ENCODE measurements at places on chromosomes 6 and 20.

- no peak overlapping the region for H3K27ac ChIP-seq
- no peaks in the 10 kb centered on the region for H3K4me1 ChIP-seq
- no peak overlapping the region for H3K4me3 ChIP-seq
- H3K36me3 ChIP-seq = peaks cover 24% of the 10 kb centered on the region
- H3K27me3 ChIP-seq = no peaks in the 10 kb centered on the region
- no peak for DNase-seq
These were observed 83.0 kb downstream of the SCAND1 start for GRCh38 chr20:35871259-35871771.

DNA sequence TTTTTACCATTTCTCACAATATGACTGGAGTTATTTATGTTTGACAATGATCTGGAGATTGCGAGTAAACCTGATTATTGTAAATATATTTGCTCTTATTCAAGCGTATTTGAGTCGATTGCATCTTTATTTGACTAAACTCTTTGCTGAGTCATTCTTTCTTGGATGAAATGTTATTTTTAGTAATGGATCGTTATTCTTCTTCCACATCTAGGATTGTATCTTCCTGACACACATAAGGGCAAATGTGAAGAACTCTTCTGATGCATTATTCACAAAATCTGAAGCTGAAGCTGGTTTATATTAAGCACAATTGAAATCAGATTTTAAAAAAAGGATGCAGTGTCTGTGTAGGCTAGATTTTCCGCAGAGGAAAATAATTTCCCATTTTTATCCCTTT, 68.2 kb downstream of the SEL1L2 start:
- no peaks in the 10 kb centered on the region for H3K36me3 ChIP-seq
- H3K4me3 ChIP-seq = no peak overlapping the region
- H3K27ac ChIP-seq = no peak overlapping the region
- no peak for DNase-seq

GRCh38 chr6:49736017-49736508, 8.1 kb downstream of the CRISP3 start:
- H3K27me3 ChIP-seq = no peaks in the 10 kb centered on the region
- DNase-seq = no peak
- H3K27ac ChIP-seq = no peak overlapping the region
- no peak overlapping the region for H3K4me3 ChIP-seq

GRCh38 chr6:34182751-34183531, 37.1 kb upstream of the GRM4 start:
- H3K27me3 ChIP-seq = no peaks in the 10 kb centered on the region
- peak overlapping the region; percentile 84 for H3K27ac ChIP-seq
- peak; percentile 79 for DNase-seq
- peaks cover 20% of the 10 kb centered on the region for H3K4me1 ChIP-seq
- peak overlapping the region; percentile 22 for H3K4me3 ChIP-seq

DNA sequence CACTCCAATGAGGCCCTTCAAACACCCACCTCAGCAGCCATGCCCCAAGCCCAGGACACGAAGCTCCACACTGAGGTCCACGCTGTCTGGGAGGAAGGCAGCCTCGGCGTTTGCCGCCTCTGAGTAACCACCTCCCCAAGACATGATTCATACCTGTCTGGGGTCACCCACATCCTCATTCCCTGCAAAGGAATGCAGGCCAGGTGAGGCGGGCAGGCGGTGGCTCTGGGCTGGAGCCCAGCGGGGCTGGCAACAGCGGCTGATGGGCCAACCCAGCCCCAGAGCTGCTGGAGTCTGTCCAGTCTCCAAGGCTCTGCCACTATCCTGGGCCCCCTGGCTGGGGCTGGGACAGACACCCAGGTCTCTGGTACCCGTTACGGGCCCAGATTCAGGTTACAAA, 14.8 kb downstream of the PMEPA1 start:
- no peak overlapping the region for H3K4me3 ChIP-seq
- H3K27me3 ChIP-seq = peaks cover 15% of the 10 kb centered on the region
- no peaks in the 10 kb centered on the region for H3K36me3 ChIP-seq
- DNase-seq = no peak
- peaks cover 6% of the 10 kb centered on the region for H3K4me1 ChIP-seq

DNA sequence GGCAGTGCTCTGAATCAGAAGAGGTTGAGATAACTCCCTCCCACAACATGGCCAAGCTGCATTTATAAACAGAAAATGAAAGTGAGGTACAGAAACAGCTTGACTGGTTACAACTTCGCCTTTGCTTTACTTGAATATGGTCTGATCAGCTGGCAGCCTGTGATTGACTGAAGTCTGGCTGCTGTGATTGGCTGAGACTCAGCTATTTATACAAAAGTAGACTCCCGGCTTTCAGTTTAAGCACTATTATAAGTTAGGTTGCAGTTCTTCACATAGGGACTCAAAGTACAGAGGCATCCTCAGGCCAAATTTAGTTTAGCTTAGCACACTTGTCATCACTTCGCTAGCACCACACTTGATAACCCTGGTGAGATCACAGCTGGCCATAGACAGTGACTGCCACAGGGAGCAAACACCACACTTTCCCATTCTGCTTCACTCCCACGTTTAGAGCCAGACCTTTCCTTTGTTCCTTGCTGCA, 362.6 kb downstream of the EPM2A start:
- no peaks in the 10 kb centered on the region for H3K4me1 ChIP-seq
- H3K4me3 ChIP-seq = no peak overlapping the region
- H3K27me3 ChIP-seq = no peaks in the 10 kb centered on the region
- no peak for DNase-seq
- no peaks in the 10 kb centered on the region for H3K36me3 ChIP-seq
- no peak overlapping the region for H3K27ac ChIP-seq

- no peak overlapping the region for H3K4me3 ChIP-seq
- no peaks in the 10 kb centered on the region for H3K36me3 ChIP-seq
- peaks cover 21% of the 10 kb centered on the region for H3K27me3 ChIP-seq
- H3K4me1 ChIP-seq = no peaks in the 10 kb centered on the region
- H3K27ac ChIP-seq = no peak overlapping the region
- no peak for DNase-seq
These were observed 248.9 kb upstream of the CITED2 start for GRCh38 chr6:139623372-139623771.

GRCh38 chr20:43096931-43097260, 92.8 kb downstream of the PTPRT start:
- no peaks in the 10 kb centered on the region for H3K27me3 ChIP-seq
- no peak overlapping the region for H3K4me3 ChIP-seq
- H3K36me3 ChIP-seq = no peaks in the 10 kb centered on the region
- no peak overlapping the region for H3K27ac ChIP-seq

DNA sequence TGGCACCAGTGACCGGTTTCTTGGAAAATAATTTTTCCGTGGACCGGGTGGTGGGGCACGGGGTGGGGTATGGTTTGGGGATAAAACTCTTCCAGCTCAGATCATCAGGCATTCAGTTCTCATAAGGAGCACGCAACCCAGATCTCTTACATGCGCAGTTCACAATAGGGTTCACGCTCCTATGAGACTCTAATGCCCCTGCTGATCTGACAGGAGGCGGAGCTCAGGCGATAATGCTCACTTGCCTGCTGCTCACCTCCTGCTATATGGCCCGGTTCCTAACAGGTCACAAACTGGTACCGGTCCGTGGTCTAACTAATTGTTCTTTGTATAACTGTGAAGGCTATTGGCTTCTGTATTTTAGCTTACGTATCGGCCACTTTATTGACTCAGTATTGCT, 51.7 kb downstream of the VSTM2L start:
- H3K27me3 ChIP-seq = peaks cover 17% of the 10 kb centered on the region
- no peak for DNase-seq
- no peaks in the 10 kb centered on the region for H3K4me1 ChIP-seq
- H3K27ac ChIP-seq = no peak overlapping the region
- H3K36me3 ChIP-seq = no peaks in the 10 kb centered on the region
- H3K4me3 ChIP-seq = no peak overlapping the region

DNA sequence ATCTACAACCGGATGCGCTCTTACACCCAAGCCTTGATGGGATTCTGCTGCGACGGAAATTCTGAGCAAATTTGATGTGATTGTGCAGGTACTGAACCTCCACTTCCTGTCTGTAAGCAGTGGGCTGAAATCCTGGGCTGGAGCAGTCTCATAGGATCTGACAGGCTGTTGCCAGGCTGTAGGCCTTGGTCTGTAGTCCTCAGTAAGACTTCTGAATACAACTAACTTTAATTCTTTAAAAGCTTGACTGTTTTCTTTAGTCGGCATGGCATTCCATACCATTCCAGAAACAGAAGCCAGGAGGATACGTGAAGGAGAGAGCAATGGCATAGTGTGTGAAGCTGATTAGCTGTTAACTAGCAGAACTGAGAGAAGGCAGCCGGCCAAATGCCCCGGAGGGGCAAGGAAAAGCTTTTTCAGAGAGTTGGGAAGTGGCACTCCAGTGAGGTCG, 68.3 kb downstream of the ADTRP start:
- H3K27me3 ChIP-seq = no peaks in the 10 kb centered on the region
- no peak overlapping the region for H3K4me3 ChIP-seq
- peaks cover 62% of the 10 kb centered on the region for H3K4me1 ChIP-seq
- H3K36me3 ChIP-seq = peaks cover 21% of the 10 kb centered on the region

DNA sequence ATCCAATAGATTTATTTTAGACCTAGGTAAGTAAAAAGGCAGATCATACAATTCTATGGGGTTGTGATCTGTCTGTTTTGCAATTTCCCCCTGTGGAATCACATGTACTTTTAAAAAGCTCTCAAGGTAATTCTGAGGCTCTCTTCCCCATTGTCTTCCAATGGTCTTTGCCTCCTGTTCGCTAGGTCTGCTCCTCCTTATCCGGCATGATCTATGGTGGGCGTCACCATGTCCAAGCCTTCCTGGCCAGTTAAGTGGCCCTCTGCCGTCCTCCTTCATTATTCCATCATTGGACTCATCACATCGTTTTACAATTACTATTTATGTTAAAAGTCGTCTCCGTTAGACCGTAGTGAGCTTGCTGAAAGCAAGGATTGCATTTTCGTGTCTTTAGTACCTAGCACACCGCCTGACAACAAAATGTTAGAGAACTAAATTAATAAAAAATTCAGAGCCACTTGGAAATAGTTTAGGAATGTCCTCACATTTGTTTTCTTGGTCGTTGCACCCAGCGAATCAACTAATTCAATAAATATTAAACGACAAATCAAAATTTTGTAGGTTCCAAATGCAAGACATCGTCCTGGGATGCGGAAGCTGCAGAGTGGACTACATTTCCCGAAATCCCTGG, 2.2 kb upstream of the STXBP5 start:
- no peaks in the 10 kb centered on the region for H3K27me3 ChIP-seq
- no peaks in the 10 kb centered on the region for H3K36me3 ChIP-seq
- H3K4me3 ChIP-seq = peak overlapping the region; percentile 86
- H3K4me1 ChIP-seq = peaks cover 34% of the 10 kb centered on the region

GRCh38 chr6:126337323-126337722, 2.6 kb upstream of the CENPW start:
- H3K4me3 ChIP-seq = no peak overlapping the region
- H3K27ac ChIP-seq = no peak overlapping the region
- H3K27me3 ChIP-seq = no peaks in the 10 kb centered on the region
- peaks cover 17% of the 10 kb centered on the region for H3K4me1 ChIP-seq
- DNase-seq = no peak
- H3K36me3 ChIP-seq = no peaks in the 10 kb centered on the region

GRCh38 chr6:134093007-134093573, 40.7 kb upstream of the SLC2A12 start:
- H3K4me3 ChIP-seq = no peak overlapping the region
- no peak for DNase-seq
- peaks cover 4% of the 10 kb centered on the region for H3K4me1 ChIP-seq
- H3K36me3 ChIP-seq = no peaks in the 10 kb centered on the region
- peaks cover 20% of the 10 kb centered on the region for H3K27me3 ChIP-seq
- H3K27ac ChIP-seq = no peak overlapping the region

GRCh38 chr20:41669708-41670263, 51.6 kb upstream of the CHD6 start:
- no peak overlapping the region for H3K4me3 ChIP-seq
- H3K36me3 ChIP-seq = no peaks in the 10 kb centered on the region
- H3K4me1 ChIP-seq = no peaks in the 10 kb centered on the region
- DNase-seq = no peak
- H3K27me3 ChIP-seq = peaks cover 25% of the 10 kb centered on the region
- no peak overlapping the region for H3K27ac ChIP-seq

GRCh38 chr20:38883981-38884733, 42.1 kb upstream of the FAM83D start:
- no peak for DNase-seq
- H3K4me3 ChIP-seq = no peak overlapping the region
- H3K4me1 ChIP-seq = peaks cover 36% of the 10 kb centered on the region
- peak overlapping the region; percentile 55 for H3K27ac ChIP-seq
- no peaks in the 10 kb centered on the region for H3K27me3 ChIP-seq
- peaks cover 22% of the 10 kb centered on the region for H3K36me3 ChIP-seq

DNA sequence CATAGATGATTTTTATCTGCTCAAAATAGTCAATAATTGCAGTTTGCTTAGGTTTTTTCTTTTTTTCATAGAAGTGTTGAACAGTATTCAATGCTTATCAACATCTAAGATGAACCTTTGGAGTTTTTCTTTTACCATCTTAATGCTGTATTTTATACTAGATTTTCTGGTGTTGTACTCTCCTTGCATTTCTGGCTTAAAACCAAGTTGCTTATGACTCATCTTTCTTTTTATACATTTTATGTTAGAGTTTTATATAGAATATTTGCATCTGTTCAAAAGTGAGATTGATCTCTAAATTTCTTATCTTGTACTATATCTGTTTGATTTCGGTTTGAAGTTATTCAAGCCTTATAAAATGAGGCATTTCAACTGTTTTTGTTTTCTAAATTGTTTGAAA, 232.5 kb downstream of the RFPL4B start:
- H3K4me1 ChIP-seq = no peaks in the 10 kb centered on the region
- H3K36me3 ChIP-seq = no peaks in the 10 kb centered on the region
- H3K27me3 ChIP-seq = no peaks in the 10 kb centered on the region
- H3K4me3 ChIP-seq = no peak overlapping the region

GRCh38 chr6:133966654-133967329, 13.8 kb downstream of the TBPL1 start:
- peaks cover 7% of the 10 kb centered on the region for H3K36me3 ChIP-seq
- H3K27ac ChIP-seq = no peak overlapping the region
- no peak for DNase-seq
- H3K27me3 ChIP-seq = no peaks in the 10 kb centered on the region

DNA sequence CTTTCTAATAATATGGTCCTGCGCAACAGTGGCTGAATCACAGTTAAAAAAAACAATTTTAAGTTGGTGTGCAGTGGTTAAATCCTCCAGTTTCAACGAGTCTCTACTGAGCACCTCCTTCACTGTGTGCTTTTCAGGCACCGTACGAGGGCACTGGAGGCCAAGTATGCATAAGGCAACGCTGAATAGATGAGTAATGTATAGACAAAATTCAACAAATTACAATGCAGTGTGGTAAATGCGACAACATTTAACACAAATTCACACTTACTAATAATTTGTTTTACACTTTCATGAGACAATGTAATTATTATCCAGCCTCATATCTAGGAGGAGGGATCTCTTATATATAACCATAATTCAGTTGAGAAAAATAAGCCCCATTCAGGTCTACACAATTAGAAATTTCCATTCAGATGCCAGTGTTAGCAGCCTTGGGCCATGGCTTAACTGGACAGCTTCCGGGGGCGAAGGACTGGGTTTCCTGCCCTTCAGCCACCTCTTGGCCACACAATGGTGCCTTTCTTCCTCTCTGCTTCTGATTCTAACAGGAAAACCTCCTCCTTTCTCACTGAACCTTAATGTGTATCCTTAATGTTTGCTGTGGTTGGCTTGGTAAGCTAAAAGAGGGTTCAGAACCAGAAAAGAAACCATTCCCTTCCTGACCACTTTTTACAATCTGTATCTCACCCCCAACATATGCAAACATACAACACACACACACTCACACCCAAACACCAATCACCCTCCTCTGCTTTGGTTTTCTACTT, 51.9 kb downstream of the B4GALT5 start:
- no peak overlapping the region for H3K27ac ChIP-seq
- H3K4me3 ChIP-seq = no peak overlapping the region
- DNase-seq = no peak
- peaks cover 12% of the 10 kb centered on the region for H3K4me1 ChIP-seq
- no peaks in the 10 kb centered on the region for H3K27me3 ChIP-seq
